ENCODE measurements at places on chromosomes 12 and 14.

- DNase-seq: no peak
Measured at GRCh38 chr12:124296916-124297351, 2.0 kb downstream of the RFLNA start.

DNA sequence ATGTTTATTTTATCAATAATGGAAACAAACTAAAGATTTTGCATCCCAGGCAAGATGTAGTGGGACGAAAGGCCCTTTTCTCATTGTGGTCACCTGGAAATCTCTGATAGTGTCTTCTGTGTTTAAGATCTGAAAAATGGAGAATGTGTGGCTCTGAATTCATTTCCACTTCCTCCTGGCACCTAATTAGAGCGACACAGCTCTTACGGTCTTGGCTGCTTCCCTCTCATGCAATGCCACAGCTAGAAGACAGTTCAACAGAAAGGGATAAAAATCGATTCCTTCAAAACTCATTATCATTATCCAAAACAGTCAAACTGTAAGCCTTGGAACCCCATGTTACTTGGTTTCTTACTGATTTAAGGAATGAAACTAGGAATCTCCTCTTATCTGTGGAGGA lies 9.3 kb downstream of the ST8SIA1 start:
- DNase-seq: no peak

DNA sequence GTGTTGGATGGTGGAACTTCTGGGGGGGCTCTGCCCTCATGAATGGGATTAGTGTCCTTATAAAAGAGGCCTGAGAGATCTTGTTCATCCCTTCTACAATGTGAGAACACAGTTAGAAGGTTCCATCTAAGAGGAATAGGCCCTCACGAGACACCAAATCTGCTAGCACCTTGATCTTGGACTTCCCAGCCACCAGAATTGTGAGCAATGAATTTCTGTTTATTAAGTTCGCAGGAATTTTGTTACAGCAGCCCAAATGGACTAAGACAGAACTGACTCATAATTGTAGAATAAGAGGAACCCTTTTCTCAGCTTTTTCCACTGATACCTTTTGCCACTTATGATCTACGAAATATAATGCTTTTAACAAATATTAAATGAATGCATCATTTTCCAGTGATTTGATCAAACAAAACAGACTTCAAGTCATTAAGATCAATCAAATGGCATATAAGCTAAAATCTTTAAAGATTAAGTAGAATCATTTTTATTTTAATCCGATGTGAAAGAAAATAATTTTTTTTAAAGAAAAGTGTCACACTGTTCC lies 68.2 kb downstream of the HECTD1 start:
- DNase-seq: no peak

GRCh38 chr12:105658389-105658788 lies 327.9 kb downstream of the C12orf75 start:
- DNase-seq: no peak

Measured in fibroblast of gingiva (primary cell).